Stimulated activated CD4-positive, alpha-beta T cell treated with anti-CD3 and anti-CD28 coated beads, Interleukin-4, amount 100 ng/mL, for 1 hour (primary cell): ENCODE measurements at places on chromosomes 1 and 21.
A peak's percentile ranks its signal among the peaks of the same experiment; 100 is the strongest.

DNA sequence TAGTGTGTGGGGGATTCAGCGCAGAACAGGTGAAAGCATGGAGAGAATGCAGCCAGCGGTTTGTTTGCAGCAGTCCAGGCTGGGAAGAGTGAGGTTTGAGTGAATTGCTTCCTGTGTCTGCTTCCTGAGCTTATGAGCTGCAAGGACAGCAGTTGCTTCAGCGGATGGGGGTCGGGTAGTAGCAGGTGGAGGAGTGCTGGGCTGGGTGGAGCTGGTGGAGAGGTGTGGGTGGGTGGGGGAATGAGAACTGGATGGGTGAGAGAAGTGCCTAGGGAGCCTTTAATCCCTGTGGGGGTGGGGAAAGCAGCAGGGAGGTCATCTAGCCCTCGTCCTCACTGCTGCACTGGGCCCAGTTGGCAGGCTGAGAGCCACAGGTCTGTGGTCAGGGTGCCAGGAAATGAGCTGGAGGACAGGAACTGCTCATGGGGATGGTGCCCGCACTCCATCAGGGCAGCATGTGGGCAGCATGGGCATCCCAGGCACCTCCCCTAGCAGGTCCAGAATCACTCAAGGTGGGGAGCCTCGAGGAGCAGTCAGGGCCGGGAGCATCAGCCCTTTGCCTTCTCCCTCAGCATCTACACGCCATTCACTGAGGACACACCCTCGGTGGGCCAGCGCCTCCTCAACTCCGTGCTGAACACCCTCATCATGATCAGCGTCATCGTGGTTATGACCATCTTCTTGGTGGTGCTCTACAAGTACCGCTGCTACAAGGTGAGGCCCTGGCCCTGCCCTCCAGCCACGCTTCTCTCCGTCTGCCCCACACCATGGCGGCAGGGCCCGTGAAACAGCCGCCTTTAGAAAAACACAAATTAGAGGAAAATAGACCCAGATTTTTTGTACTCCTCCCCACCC lies 14.8 kb downstream of the PSEN2 start:
- no peak for DNase-seq

GRCh38 chr1:37825506-37825905 lies 17.5 kb upstream of the YRDC start:
- DNase-seq = no peak

DNA sequence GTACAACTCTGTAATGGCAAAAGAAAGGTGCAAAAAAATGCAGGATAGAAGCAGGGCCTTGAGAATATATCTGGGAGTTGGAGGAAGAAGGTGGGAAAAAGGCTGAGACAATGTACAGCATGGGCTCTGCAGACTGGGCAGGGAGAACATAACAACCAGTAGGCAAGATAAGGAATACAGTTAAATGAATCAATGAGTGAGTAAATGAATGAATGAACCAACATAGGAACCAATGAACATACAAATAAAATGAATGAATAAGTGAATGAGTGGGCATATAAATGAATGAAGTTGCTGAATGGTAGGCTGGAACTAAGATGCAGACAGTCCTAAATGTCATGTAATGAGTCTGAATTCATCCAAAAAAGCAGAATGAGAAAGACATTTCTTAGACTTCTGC lies 370.6 kb downstream of the SMYD3 start:
- DNase-seq = no peak

GRCh38 chr1:40986956-40987355 lies 7.5 kb downstream of the CTPS1 start:
- no peak for DNase-seq

GRCh38 chr1:206776229-206776628 lies 3.9 kb upstream of the IL10 start:
- DNase-seq = no peak

- DNase-seq = no peak
These were observed 14.1 kb upstream of the DPT start for GRCh38 chr1:168742994-168743650.

DNA sequence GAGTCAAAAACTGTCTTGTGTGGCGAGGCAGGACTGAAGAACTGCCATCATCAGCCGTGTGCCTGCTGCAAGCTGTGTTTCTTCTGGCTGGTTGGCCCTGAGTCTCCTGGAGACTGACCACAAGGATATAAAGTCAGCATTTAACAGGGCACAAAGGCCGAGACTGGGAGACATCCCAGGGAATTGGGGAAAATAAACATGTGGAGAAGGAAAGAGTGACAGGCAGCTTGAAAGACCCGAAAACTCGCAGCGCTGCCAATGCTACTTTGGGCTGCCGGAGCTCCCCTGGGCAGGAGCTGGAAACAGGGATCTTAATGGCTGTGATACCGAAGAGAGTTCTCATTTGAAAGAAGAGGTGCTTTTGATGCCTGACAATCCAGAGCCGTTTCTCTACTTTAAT lies 125.3 kb upstream of the HMGB4 start:
- DNase-seq = no peak

GRCh38 chr1:31577515-31578192 lies 1.3 kb downstream of the TINAGL1 start:
- no peak for DNase-seq

GRCh38 chr1:24535021-24535424 lies 20.9 kb upstream of the NCMAP start:
- DNase-seq = peak; percentile 69

- no peak for DNase-seq
These were observed 73.9 kb downstream of the SLC66A1 start for GRCh38 chr1:19385869-19386591.

- no peak for DNase-seq
These were observed 43.7 kb upstream of the NFASC start for GRCh38 chr1:204826970-204827369.

- DNase-seq = no peak
These were observed 59.7 kb downstream of the MT1HL1 start for GRCh38 chr1:236944556-236944955.

DNA sequence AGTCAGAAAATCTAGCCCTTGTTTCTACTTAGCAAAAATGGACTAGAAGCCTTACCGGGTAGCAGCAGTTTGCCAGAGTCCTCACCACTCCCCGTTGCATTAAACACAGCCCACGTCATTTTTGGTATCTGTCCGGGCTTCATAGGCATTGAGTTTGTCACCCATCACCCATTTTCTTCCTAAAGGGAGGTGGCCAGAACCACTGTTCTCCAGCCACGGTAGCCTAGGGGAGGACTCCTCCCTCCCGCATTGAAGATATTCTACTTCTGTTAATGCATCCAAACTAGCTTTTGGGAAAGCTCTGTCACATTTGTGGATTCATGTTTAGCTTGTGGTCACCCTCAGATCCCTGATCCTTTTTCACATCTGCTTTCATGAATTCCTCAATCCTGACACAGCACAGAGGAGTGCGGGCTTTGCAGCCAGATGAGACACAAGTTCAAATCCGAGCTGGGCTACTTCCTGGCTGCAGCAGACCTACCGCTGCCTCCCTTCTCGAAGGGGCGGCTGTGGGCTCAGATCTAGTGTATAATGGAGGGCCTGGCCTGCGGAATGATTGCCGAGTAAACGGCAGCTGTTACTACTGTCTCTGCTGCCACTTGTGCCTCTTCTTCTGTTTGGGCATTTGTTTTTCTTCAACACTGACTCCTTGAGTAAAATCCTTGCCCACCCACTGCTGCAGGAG lies 63.2 kb upstream of the EFHD2 start:
- DNase-seq = no peak

- no peak for DNase-seq
These were observed 117.6 kb downstream of the PEX14 start for GRCh38 chr1:10592373-10592772.

GRCh38 chr1:171433451-171433850 lies 51.9 kb upstream of the PRRC2C start:
- no peak for DNase-seq

GRCh38 chr1:178031856-178032320 lies 62.0 kb upstream of the RASAL2 start:
- no peak for DNase-seq

- DNase-seq = peak; percentile 38
These were observed 402 bp upstream of the AK4 start for GRCh38 chr1:65147424-65148177.

DNA sequence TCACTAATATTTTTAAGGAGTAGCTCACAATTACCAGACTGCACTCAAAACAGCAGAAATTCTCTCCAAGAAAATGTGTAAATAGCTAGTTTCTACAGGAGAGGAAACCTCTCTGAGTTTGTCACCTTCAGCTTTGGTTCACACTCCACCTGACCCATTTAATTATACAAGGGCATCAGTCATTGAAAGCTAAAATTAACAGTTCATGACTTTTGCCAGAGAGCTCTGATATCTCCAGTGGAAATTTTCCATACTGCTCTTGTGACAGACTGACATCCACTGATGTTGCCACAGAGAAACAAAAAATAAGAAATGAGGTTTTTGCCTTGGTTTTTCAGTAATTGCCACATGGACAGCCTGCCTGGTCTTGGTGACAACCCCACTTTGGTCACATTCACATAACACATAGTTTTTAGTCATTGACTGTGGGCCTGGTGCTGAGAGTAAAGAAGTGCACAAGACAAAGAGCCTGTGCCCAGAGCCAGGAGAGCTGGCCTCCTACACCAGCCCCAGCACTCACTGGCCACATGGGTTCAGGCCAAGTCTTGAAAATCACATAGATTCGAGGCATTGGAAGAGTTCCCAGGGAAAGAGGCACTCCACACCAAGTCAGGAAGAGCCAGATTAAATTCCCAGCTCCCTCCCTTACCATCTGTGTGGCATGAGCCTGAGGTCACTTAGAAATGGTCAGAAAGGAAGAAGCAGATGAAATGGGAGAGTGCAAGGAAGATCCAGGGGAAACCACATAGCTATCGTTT lies 13.8 kb upstream of the SIM2 start:
- DNase-seq = no peak

- no peak for DNase-seq
These were observed 20.7 kb upstream of the RCC2 start for GRCh38 chr1:17460219-17460618.

GRCh38 chr1:164650531-164650930 lies 91.5 kb downstream of the PBX1 start:
- DNase-seq = no peak

DNA sequence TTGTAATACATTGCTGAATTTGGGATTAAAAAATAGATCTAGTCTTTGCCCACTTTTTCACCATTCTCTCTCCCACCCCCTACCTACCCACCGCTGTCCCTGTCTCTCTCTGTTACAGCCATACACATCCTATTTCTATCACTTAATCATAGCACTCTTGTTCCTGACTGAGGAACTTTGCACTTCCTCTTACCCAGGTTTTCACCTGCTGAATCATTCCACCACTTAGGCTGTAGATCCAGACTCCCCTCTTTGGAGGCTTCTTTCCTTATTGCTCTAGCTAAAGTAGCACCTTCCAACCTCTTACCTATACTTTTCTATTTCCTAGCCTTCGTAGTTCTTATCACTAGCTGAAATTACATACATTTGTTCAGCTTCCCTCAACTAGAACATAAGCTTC lies 59.6 kb downstream of the ATP6V1G3 start:
- DNase-seq = no peak

DNA sequence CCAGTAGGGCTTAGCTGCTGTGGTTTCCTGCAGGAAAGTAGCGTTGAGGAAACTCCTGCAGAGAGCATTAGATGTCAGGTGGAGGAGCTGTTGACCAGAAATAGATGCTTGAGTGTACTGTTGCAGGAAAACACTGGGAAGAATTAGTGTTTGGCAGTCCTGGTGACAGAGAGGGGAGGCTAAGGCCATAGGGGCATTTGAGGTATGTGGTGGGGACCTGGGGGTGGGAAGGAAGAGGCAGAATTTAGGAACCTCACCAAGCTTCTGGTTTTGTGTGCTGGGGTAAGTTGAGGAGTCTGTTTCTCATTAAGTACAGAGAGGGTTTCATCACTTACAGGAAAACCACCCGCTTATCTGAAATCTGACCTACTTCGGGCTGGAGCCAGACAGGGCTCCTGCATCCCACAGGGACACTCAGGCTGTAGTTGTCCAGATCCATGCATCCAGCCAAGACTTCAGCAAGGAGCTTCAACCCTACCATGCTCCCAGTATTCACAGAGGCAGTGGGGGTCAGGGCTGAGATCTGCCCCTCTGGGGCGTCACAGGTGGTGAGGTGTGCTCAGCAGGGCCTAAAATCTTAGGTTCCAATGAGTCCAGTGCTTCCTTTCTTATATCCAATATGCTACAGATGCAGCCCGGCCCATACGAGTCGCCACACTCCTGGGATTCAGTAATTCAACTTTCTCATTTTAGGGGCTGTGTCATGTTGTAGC lies 15.1 kb downstream of the SH2D2A start:
- no peak for DNase-seq

GRCh38 chr1:11886986-11887665 lies 28.4 kb upstream of the NPPB start:
- DNase-seq = no peak

- DNase-seq = no peak
These were observed 1237.2 kb downstream of the PLA2G4A start for GRCh38 chr1:188065917-188066316.

DNA sequence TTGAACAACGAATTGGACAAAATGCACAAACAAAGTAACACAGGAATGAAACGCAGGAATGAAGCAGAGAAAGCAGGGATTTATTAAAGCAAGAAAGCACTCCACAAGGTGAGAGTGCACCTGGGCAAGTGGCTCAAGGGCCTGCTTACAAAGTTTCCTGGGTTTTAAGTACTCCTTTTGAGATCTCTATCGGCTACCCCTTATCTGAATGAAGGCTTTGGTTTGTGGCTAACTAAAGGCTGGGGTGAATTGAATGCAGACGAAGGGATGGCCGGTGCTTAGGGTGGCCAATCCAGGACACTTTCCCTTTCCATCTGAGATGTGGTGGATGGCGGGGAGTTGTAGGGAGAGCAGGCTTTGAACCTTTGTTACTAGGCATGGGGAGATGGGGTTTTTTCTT lies 151.4 kb upstream of the KIAA0040 start:
- DNase-seq = no peak

GRCh38 chr1:184152974-184153373 lies 101.4 kb downstream of the TSEN15 start:
- no peak for DNase-seq

DNA sequence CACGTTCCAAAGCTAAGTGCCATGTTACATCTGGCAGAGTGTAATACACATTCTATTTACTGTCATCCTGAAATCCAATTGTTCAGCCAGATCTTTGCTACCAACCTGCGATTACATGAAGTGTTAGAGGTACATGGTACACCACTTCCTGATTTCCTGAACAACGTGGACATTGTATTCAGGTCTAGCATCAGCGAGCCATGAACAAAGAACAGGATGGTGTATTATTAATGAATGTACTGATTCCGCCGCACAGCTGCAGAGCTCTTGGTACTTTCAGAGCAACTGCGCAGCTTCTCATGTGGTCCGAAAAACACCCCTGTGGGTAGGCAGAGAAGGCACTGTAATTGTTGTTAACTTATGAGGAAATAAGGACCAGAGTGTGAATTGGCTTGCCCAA lies 511.4 kb downstream of the AJAP1 start:
- no peak for DNase-seq

DNA sequence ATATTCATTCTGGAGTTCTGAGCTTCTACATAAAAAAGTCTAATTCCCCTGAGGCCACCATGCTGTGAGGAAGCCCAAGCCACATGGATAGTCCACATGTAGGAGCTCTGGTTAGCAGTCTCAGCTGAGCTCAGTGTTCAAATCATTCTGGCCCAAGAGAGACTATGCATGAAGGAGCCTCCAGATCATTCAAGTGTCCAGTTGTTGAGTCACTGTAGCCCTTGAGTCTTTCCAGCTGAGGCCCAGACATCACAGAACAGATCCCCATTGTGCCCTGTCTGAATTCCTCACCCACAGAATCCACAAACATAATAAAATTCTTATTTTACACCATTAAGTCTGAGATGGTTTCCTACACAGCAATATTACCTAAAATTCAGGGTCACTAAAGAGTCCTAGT lies 107.0 kb upstream of the NGF start:
- DNase-seq = no peak
